ENCODE measurements at places on chromosomes 2 and 18.

GRCh38 chr2:105397025-105397722 lies 1.7 kb downstream of the FHL2 start:
- DNase-seq, result no peak

DNA sequence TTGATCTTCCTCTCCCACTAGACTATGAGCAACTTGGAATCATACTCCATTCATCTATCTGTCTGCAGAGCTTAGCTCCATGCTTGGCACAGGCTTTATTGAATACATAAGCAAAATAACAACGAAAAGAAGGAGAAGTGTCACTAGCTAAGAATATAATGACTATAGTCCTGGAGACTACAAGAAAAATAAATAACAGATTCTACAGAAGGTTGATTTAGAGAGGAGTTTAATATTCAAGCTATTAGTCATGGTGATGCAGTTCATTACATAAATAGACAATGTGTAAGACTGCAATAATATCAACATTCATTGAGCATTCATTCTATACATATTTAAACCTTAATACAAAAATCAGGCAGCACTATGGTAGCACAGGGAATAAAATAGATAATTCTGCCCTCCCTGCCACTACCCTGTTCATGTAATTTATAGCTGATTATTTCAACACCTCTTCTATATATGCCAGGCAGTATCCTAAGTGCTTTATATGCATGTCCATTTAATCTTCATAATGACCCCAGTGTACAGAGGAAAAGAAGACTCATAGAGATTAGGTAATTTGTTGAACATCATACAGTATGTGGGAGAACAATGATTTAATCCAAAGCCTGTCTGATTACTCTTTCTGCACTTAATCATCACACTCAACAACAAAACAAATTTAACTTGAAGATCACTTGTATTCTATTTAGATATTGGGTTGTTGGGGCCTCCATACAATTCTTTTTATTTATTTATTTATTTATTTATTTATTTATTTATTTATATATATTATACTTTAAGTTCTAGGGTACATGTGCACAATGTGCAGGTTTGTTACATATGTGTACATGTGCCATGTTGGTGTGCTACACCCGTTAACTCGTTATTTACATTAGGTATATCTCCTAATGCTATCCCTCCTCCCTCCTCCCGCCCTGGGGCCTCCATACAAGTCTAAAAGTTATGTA lies 165.3 kb downstream of the RNF152 start:
- DNase-seq, result no peak

DNA sequence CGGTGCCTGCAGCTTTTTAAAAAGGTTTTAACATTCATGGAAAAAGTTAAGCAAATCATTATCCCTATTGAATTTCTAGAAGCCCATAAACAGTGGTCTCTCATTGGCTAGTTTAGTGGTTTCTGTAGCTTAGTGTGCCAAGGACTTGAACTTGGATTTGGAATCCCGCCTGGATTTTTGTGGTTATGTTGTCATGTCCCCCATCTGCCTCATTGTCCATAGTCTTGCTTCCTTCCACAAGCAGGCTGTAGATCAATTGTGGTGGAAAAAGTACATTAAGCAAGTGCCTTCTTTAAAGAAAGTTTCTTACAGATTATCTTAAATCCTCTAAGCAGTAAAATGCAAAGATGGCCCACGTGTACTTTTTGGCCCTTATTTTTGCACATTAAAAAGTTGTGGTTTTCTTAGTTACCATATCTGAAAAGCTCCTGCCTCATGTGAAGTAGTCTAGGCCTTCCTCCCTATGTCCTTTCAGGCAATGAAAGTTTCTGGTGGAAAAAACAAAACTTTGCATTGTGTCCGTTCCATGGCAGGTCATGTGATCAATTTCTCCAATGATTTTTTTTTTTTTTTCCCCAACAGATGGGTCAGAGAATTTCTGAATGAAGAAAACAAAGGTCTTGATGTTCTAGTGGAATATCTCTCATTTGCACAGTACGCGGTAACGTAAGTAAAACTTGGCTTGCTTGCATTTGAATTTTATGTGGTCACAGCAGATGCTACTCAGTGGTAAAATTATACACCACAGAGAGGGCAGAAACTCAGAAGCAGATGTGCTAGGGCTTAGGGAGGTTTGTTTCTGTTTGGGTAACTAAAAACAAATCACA lies 158.9 kb downstream of the PRPF40A start:
- no peak for DNase-seq

GRCh38 chr2:8002765-8003393 lies 679.0 kb upstream of the ID2 start:
- no peak for DNase-seq

DNA sequence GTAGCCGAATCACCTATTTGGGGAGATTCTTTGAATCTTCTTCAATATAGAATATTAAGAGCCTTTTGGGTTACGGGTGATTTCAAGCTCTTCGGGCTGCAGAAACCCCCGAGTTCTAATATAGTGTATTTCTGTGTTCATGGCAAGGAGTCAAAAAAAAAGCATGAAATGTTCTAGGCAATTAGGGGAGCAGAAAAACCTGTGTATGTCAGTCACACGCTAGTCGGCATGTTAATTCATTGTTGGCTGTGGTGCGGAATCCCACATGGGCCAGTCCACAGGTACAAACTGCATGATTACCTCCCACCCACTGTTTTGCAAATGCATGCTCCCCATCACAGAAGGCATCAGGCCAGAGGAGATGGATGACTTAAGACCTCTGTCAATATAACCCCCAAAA lies 161.9 kb downstream of the PID1 start:
- no peak for DNase-seq

DNA sequence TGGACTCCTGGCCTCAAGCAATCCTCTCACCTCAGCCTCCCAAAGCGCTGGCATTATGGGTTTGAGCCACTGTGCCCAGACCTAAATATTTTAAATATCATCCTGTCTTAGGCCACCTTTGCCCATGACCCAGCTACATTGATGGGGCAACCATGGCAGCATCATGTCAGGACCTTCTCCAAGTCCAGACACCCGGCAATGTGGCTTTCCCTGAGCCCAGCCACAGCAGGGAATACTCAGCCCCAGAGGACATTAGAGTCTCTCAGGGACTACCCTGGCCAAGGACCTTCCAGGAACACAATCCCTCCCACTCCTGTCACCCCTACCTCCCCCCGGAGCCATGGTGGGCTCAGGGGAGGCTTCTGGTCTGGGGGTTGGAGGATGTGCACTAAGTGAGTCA lies 72.8 kb downstream of the SMAD7 start:
- peak; percentile 36 for DNase-seq

GRCh38 chr2:96870626-96871255 lies 861 bp upstream of the SEMA4C start:
- DNase-seq, result no peak

DNA sequence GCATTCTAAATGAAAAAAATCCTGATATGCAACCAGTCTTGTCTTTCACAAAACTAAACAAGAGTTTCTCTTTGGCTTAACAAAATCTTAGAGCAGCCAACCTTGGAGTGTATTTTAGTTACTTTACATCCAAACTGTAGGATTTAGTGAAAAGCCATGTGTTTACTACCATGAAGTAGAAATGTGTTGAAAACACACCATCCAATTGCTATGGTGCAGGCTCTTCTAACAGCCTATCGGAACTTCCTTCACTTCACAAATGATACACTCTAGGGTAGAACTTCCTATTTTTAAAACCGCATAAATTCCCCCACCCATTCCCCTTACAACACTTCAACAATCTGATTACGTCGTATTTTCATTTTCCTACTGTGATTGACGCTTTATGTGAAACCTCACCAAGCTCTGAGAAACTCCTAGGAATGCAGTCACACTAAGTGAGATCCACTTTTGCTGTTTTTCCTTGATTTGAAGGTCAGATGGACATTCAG lies 74.4 kb upstream of the MAP4K4 start:
- DNase-seq, result no peak

GRCh38 chr18:58390399-58390798 lies 238.5 kb downstream of the ALPK2 start:
- no peak for DNase-seq

- no peak for DNase-seq
Measured at GRCh38 chr2:168365094-168365621, 90.9 kb upstream of the CERS6 start.

GRCh38 chr18:68102117-68102516 lies 585.6 kb upstream of the DSEL start:
- no peak for DNase-seq

DNA sequence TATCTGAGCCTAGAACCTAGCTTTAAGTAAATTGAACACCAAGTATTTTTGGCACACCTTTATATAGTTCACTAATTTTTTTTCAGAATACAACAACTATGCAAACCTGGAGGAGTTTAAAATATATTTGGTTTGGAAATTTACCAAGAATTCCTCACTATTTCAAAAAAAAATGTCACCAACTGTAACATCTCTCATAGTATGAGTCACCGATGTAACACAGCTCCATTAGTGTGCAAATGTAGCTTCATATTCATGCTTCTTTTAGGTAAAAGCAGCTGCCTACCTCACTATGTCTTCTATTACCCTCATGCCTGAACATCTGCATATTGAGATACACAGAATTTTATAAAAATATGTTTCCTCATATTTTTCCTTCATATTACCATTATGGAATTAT lies 80.5 kb downstream of the NRXN1 start:
- DNase-seq, result no peak

- no peak for DNase-seq
Measured at GRCh38 chr2:207324001-207324400, 158.3 kb upstream of the KLF7 start.

DNA sequence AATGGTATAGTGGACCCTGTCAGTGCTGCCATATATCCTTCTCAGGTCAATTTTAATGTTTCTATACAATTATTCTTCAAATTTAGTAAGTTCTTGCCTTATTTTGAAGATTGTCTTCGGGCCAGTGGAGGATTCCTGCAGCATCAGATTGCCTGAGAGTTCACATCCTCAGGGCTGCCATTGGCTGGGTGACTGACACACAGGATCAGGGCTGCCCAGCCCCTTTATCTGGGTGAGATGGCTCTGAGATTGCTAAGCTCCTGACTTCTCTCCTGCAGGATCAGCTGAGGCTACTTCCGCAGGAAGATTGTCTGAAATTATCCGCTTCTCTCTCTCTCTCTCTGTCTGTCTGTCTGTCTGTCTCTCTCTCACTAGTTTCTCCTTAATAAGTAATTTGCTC lies 567.4 kb downstream of the TSN start:
- no peak for DNase-seq

- DNase-seq, result no peak
Measured at GRCh38 chr18:56358608-56359280, 279.6 kb downstream of the TXNL1 start.

DNA sequence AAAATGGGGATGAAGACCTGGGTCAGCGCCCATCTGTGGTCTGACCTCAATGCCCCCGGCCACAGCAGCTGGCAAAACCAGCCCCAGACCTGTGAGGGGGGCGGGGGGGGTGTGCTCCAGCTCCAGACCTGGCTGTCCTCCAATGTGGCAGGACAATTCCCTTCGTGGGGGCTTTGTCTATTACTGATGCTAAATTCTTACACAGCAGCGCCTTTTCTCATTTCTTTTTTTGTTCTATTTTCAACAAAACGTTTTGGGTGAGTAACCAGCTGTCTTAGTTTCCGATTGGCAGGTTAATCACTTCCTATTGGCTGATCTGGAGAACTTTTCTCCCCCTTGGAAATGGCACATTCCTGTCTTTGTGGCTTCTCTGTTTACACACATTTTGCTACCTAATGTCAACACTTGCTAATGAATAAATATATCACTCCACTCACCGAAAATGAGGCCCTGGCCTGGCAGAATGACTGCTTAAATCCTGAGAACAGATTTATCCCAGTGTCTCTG lies 4.4 kb downstream of the SMAD7 start:
- DNase-seq, result peak; percentile 53

DNA sequence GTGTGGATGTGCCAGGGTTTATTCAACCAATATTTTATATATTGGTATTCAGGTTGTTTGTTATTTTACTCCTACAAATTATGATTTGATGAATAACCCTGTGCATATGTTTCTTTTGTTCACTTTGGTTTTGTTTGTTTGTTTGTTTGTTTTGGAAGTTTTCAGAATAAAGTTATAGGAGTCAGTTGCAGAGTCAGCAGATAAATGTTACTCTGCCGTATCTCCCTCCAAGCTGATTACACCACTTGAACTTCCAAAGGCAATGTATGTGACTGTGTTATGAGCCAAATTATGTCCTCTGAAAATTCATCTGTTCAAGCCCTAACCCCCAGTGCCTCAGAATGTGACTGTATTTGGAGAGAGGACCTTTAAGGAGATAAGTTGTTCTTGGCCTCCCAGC lies 497.5 kb downstream of the TNS1 start:
- DNase-seq, result no peak

DNA sequence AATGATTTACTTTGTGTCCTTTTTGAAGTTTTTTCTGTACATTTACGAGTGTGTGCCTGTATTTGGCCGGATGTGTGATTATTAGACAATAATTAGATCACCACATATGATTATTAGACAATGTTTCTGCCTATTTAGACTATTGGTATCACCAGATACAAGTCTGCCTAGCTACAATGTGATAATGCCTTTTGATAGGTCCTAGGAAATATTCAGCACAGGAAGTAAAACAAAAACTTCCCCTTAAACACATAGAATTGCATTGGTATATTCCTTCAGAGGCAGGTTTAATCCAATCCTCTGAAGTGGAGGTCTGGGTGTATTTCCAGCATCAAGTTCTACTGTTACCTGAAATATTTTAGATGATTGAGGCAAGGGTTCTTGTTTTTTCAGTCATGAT lies 275.1 kb downstream of the TGIF1 start:
- DNase-seq, result no peak

DNA sequence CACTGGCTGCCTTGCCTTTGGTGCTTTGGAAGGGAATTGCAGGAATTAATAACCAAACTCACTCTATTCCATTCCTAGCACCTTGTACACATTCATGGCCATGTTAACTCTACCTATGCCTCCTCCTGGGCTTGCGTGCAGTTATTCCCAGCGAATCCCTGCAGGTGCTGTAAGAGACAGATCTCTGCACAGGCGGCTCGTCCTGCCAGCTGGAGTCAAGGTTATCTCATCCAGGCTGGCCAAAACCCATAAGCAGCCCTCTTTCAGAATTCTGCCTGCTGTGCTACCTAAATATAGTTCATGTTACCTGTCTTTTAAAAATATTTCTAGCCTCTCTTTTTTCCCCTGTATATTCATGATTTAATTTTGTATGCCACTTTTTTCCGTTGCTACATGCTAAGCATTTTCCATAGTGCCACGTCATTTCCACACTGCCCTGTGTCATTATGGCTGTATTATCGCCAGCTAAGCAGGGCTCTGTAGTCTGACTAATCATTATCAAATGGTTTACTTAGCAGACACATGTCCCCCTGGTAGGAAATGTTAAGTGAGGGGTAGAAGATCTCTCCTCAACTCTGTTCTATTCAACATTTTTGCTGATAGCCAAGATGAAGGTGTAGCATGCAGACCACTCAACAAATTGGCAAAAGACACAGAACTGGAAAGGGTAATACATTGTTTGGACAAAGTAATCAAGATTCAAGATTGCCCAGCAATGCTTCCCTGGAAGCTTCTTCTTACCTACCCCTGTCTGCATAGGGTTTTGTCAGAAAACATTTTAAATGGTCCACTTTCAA lies 79.7 kb upstream of the TAF1B start:
- DNase-seq, result no peak
